ENCODE measurements at places on chromosomes 1 and 21.

GRCh38 chr1:101995984-101996745 lies 561 bp downstream of the OLFM3 start:
- DNase-seq, result no peak

GRCh38 chr1:30541721-30542485 lies 181.5 kb downstream of the MATN1 start:
- no peak for DNase-seq

GRCh38 chr1:10149231-10149630 lies 61.1 kb upstream of the KIF1B start:
- no peak for DNase-seq

- no peak for DNase-seq
Measured at GRCh38 chr21:45254460-45254930, 33.2 kb downstream of the POFUT2 start.

- DNase-seq, result peak; percentile 57
Measured at GRCh38 chr21:39083377-39084008, 99.8 kb downstream of the PSMG1 start.

- DNase-seq, result no peak
Measured at GRCh38 chr1:20666146-20666545, 5.0 kb upstream of the DDOST start.

DNA sequence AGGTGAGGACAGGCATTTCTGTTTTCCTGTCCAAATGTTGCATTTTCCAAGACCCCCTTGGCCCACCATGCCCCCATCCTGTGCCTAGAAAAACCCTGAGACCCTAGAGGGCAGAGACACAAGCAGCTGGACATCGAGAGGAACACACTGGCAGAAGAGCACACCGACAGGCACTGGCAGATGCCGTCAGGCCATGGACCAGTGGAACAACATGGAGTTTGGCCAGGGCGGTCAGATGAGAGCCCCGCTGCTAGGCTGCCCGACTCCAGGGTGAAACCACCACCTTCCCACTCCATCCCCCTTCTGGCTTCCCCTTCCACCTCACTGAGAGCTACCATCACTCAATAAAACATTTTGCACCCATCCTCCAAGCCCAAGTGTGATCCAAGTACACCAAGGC lies 438.4 kb downstream of the SIPA1L2 start:
- no peak for DNase-seq

- peak; percentile 43 for DNase-seq
Measured at GRCh38 chr1:43274125-43274803, 4.5 kb downstream of the TMEM125 start.

DNA sequence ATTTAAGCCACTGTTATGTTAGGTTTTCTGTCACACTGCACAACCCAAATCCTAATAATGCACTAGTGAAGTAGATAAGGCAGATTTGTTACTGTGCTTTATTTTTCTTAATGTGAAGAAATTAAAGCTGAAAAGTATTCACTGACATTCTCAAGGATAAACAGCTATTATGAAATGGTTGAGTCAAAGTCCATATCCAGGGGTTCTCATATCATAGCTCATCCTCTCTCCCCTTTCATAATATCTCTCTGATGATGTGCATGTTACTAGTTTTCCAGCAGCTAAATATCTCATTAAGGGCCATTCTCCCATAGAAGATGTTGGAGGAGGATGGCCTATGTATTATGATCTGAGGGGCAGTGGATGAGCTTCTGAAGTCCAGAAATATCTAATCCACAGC lies 53.6 kb upstream of the CCDC190 start:
- no peak for DNase-seq

GRCh38 chr1:242828828-242829227 lies 304.3 kb upstream of the PLD5 start:
- DNase-seq, result no peak

GRCh38 chr21:29658177-29658933 lies 281.4 kb downstream of the GRIK1 start:
- no peak for DNase-seq

DNA sequence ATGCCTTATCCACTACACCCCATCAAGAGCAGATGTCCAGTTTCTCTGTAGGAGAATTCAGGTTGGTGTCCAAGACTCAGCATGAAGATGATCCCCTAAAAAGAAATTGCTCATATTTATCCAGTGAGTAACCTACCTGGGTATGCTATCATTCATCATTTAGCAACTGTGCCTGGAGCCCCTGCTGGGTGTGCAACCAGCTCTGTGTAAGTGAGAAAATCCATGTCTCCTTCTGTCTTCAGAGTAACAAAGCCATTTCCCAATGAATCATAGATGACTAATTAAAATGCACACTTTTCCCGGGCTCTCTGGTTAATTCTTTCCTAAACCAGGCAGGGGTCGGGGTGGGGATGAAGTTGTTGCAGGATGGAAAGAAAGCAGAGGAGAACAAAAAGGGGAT lies 35.8 kb downstream of the OLFML3 start:
- DNase-seq, result no peak

DNA sequence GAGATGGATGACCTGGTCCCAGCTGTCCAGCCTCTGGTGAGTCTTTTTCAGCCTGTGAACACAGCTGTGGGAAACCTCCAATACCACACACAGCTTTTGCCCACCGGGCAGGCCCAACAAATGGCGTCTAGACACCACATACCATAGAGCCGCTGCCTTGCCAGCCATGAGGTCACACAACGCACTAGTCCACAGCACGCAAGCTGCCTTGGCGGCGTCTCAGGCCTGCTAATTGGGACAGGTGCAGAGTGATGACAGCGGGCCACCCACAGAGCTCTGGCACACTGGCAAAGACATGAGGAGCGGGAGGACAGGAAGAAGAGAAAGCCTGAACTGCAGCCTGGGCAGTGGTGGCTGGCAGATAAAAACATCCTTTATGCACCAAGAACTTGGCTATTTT lies 125.5 kb downstream of the ADAMTS1 start:
- DNase-seq, result no peak

GRCh38 chr21:43676391-43676790 lies 17.0 kb downstream of the RRP1B start:
- no peak for DNase-seq

GRCh38 chr1:101308935-101309333 lies 72.1 kb downstream of the S1PR1 start:
- DNase-seq, result no peak
